Stimulated activated CD4-positive, alpha-beta T cell treated with anti-CD3 and anti-CD28 coated beads, Interleukin-1b, Interleukin-23, amount 100 ng/mL, for 1 hour (primary cell): ENCODE measurements at places on chromosomes 12 and 14.

- DNase-seq = no peak
Measured at GRCh38 chr12:127991485-127991884, 275.5 kb upstream of the TMEM132C start.

GRCh38 chr12:25320123-25321006, 69.6 kb upstream of the KRAS start:
- DNase-seq = no peak

DNA sequence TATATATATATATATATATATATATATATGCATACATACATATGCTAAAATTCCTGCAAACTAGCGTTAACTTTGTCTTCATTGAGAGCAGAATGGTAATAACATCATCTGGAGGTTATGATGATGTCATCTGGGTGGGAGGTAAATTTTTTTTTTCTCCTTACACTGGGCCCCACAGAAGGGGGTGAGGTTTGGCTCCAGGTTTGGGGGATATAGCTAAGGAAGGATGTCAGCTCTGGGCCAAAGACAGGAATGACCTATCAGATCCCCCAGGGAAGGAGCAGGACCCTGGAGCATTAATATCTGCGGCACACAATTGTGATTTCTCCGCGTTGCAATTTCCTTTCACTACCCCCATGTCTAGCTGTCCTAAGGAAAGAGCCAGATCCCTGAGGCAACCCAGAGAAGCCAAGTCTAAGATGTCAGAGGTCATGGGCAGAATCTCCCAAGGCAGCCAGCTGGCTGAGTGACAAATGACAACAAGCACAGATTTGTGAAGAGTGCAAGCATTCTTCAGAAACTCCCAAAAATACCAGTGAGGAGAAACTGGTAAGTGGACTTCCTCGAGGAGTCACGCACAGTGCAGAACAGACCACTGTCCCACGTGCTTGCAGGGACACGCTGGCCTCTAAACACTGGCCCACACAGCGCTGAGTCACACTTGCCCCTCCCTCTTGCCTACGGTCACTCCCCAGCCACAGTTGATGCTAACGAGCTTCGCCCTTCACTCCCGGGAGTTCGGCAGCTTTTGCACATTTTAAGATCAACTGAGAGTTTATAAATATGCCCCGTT, 9.9 kb downstream of the UBC start:
- DNase-seq = no peak

DNA sequence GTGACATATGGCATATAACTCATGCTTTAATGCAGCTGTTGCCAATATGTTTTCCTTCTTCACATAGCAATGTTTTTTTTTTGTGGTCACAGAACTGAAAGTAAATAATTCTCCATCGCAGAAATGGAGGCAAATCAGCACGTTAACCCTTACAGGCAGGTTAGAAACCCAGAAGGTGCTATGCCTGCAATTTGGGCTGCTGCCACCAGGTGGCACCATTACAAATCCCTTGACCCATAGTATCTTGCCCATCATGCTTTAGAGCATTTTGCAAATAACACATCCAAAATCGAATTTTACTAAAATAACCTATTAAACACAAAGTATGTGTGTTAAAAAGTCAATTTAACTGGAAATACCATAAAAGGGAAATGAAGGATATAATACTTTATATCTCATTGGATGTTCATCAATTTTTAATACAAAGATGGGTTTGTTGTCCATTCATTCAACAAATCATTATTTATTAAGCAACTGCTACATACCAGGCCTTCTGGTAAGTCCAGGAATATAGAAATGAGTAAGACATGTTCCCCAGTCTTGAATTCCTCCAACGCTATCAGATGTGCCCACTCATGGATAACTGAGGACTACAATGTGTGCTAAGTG, 340.1 kb downstream of the GLT1D1 start:
- no peak for DNase-seq

DNA sequence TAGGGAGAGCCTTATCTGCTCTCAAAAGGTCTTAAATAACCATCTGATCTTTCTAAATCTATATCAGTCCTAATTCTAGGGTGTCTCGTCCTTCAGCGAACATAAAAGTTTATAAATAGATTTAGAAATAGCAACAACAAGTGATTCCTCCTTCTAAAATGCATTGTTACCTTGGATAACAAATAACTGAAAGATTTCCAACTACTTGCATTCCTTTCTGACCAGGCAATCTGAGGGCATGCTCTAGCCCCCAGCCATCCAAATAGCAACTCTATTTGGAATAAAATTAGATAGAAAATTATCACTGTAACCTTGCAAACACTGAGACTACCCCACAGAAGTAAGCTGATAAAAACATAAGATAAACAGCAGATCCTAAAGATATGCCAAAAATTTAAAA, 21.8 kb upstream of the KRR1 start:
- DNase-seq = no peak

DNA sequence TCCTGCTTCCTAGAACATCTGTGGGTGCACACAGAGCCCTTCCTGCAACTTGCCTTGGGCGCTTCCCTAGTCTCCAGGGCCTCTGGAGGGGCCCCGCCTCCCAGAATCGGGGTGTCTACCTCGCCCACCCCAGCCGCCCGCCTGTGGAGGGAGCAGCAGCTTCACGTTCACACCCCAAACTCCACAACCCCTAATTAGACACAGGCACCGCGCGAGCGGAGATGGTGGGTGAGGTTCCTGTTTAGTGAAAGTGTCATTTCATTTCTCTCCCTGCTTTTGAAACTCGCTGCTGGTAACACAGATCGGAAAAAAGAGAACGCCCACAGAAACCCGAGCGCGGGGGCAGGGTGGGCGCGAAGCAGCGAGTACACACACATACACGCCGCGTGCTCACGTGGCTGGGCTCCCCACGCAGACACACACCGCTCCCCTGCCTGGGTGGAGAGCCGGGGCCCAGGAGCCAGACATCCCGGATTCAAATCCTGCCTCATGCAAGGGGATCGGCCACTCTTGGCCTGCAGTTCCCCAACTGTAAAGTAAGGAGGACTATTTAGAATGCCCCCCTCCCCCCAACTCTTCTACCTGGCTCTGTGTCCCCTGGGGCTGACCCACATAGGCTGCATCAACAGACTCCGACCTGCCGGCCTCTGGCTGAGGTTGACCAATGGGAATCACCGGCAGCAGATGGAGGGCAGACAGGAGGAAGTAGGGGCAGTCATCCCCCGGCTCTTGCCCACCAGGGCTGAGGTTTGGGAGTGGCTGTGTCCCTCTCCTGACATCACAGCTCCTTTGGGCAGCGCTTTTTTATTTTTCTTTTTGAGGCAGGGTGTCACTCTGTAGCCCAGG, 79.2 kb upstream of the NCOR2 start:
- DNase-seq = peak; percentile 37
